Left cardiac atrium (tissue), 4 donors: ENCODE measurements at places on chromosomes 12 and 14.

DNA sequence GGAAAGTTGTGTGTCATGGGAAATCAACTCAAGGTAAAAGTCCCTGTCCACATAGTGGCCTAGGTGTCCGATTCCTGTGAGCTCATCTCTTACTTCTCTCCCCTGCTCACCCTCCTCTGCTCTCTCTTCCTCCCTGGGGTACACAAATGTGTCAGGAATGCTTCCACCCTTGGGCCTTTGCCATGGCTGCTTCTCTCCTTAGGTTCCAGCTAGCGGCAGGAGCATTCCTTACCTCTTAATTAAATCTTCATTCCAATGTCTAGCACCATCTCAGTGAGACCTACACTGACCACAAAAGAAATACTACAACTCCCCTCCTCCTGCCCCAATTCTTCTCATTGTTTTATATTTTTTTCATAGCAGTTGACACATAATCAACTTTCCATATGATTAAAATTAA, 298.6 kb downstream of the PDZRN4 start:
- DNase-seq: no peak

- no peak for DNase-seq
Measured at GRCh38 chr14:22512106-22512814, 76.8 kb downstream of the DAD1 start.

- no peak for DNase-seq
Measured at GRCh38 chr14:94923786-94924185, 153.9 kb upstream of the GSC start.

- DNase-seq: no peak
Measured at GRCh38 chr12:123497065-123497464, 36.5 kb downstream of the RILPL1 start.

DNA sequence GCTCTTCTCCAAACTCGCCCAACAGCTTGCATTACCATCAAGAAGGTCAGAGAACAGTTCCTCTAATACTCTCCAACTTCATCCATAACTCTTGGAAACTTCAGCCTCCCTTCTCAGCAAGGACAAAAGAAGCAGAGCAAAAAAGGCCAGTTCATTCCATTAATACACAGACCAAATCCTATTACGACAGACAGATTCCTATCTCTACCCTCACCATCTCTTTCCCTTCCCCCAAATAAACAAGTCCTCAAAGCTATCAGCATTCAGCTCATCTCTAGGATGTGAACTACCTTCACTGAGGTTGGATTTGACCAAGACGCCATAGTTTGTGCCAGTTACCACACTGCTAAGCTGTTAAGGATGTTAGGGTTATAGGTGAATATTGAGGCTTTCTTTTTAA, 25.2 kb downstream of the SINHCAF start:
- no peak for DNase-seq

DNA sequence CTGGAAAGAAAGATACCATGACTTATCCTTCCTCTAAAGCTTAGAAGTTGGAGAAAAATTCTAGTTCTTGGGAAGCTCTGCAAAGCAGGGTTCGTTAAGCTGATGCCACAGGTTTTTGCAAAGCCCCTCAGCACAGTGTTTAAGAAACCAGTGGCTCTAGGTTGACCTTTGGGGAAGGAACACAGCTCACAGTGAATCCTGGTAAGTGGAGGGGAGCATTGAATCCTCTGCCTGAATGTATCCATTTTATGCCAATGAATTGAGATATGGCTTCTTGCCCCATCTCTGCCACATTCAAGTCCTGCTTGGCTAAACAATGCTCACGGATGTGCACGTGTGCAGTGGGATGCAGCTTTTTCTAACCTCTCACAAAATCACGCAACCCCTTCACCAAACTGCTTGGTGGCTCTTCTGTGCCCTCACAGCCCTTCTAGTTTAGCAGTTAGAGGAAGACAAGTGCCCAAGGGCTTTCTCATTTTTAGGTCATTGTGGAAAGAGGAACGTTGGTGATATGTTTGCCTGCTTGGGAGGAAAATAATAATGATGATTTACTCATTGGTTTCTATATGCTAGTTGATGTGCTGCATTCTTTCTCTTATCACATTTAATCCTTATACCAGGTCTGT, 111.3 kb downstream of the DAD1 start:
- DNase-seq: no peak

GRCh38 chr14:22546722-22547071, 42.3 kb downstream of the DAD1 start:
- DNase-seq: no peak

DNA sequence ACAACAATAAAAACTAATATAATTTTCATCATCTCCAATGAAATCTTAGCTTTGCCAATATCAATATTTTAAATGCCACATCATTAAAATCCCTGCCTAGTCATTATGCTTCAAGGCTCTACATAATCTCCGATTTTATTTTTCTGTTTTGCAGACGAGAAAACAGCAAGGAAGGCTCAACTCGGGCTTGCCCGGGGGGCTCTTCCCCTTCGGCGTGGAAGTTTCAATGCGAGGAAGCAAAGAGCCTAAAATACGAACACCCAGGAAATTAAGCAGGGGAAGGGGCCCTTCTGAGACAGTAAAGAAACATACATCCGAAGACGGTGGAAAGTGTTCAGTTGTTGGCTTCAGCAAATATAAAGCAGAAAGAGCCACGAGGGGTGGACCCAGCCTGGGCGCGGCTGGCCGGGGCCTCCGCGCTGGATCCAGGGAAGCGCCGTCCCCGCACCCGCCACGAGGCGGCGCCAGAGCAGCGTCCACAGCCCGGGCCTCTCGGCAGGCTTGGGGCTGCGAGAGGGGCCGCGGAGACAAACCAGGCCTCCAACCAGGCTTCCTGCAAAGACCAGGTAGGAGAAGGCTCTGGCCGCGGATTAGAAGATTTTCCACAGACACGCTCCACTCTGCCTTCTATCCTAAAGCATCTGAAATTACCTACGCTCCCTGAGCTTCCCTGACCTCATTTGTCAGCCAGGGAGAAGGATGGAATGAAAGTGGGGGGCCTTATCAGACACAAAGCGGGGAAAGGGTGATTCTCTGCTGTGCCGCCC, 77.2 kb downstream of the SERPINA3 start:
- DNase-seq: peak; percentile 56

DNA sequence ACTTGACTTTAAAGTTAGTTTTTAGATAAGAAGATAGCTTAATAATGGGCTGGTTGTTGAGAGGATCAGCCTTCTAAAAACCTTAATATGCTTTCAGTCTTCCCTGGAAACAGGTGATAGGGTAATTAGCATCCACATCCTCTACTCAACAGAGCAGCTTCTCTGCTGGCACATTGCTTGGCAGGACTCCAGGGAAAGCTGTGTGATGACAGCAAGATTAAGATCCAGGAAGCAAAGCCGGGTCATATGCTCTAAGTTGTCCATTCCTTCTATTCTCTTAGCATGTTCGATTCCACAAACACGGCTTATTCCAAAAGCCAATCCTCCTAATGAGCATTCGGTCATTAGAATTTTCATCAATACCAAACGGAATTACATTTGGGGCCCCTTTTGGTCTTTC, 87.0 kb downstream of the HMGA2 start:
- no peak for DNase-seq

DNA sequence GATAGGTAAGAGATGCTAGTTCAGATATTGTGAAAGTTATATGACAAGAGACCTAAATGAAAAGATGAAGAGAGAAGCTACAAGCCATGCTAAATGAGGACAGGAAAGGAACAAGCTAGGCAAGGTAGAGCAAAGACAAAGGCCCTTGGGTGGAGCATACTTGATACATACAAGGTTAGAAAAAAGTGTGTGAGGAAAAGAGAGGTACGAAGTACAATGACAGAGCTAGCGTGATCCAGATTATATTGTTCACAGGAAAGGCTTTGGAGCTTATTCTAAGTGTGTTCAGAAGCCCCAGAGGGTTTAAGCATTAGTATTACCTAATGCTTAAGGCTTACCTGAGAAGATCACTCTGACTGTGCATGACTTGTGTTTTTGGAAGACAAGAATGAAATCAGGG, 75.0 kb downstream of the SLCO1B3 start:
- DNase-seq: no peak

DNA sequence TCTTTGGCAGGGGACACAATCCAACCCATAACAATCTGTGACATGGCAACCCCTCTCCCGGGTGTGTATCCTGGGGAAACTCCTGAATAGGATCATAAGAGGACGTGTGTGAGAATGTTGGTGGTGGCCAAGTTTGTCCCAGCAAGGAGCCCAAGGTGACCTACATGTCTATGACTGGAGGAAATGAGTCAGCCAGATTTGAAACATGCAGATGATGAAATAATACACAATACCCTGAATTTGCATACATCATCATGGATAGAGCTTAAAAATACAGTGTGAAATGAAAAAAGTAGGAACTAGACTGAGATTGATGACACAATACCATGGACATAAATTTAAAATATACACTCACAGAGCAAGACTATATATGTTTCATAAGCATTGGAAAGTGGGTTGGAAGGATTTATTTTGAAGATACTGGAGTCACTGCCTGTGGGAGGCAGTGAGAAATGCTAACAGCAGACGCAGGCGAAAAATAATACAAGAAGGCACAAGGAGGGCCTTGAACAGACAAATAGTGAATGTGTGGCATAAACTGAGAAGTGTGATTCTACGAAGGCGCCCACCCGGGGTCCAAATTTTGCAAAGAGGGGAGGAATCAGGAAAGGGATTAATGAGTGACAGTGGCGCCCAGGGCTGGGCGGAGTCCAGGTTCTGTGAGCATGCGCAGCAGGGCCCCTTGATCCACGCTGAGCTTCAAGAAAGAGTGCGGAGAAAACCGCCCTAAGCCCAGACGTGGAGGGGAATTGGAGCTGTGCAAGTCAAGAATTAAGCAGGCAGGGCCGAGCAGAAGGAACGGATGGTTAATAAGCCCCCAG, 7.0 kb upstream of the MAP1LC3B2 start:
- DNase-seq: no peak

- DNase-seq: no peak
Measured at GRCh38 chr14:82134411-82134810, 600.8 kb upstream of the SEL1L start.

DNA sequence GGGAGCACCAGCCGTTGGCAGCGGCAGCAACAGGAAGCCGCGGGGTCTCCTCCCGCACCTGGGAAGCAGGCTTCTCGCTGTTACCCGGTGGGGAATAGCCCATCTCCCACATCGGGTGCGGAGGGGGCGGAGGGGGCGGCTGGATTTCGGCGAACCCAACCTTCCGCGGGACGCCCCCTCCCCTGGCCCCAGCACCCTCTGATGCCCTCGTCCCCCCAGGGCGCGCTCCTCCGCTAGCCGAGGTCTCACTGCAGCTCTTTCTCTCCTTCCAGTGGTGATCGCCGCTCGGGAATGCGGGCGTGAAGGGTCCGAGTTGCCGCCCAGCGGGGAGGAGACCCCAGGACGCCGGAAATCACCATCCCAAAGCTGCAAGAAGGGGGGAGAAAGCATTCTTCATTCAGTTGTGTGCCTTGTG, 303 bp downstream of the SAMD4A start:
- no peak for DNase-seq

DNA sequence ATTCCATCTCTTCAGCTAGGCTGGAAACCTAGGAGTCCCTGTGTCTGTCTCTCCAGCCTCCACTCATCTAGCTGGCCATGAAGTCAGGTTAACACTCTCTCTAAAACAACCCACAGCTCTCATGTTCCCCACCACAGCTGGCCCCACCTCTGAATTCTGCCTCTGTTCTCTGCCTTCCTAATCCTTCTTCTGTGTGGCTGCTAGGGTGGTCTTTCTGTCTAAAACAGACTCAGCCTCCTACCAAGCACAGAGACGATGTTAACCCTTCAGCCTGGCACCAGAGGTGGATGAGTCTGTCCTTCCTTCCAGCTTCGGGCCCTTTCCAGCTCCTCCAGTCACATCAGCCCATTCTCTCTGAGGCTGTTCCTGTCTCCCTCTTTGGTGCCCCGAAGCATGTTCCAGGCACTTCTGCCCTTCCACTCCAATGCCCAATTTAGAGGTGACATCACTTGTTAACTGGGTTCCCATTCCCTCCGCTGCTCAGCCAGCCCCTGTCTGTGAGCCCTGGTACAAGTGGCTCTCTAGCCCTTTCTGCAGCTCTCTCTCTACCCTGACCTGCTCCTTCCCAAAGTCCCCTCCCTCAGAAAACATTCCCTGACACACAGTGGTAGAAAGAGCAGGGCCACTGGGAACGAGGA, 9.1 kb downstream of the FIGNL2 start:
- no peak for DNase-seq

- DNase-seq: no peak
Measured at GRCh38 chr12:106425061-106425702, 67.6 kb downstream of the POLR3B start.

- no peak for DNase-seq
Measured at GRCh38 chr12:94525951-94526350, 66.3 kb upstream of the CEP83 start.

GRCh38 chr12:75478116-75478794, 2.3 kb upstream of the GLIPR1 start:
- DNase-seq: no peak

- DNase-seq: no peak
Measured at GRCh38 chr12:44184499-44185206, 348.8 kb downstream of the TMEM117 start.

GRCh38 chr14:96926001-96926400, 128.8 kb downstream of the VRK1 start:
- no peak for DNase-seq

DNA sequence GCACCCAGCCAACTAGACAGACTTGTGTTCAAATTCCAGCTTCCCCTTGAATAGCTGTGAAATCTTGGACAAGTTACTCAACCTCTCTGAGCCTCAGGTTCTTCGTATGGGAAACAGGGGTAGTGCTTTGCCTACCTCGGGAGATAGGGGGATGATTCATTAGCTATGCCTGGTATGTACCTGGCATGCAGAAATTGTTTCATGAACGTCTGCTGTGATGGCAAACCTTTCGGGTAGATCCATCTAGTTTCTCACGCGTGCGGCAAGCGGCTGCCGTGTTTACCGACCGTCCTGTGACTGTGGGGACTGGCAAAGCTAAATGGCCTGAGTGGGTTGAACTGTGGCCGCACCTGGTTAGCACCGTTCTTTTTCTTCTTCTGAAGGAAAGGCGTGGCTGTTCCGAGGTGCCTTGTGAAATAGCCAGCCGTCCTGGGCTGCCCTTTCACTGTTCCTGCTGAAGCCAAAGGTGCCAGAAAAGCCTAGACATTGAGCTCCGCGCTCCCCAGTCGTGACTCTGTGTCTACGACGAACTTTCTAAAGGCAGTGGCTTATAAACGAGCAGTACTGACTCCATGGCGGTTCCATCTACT, 40.6 kb upstream of the MED13L start:
- no peak for DNase-seq

GRCh38 chr14:64683264-64683663, 21.0 kb upstream of the PLEKHG3 start:
- no peak for DNase-seq

DNA sequence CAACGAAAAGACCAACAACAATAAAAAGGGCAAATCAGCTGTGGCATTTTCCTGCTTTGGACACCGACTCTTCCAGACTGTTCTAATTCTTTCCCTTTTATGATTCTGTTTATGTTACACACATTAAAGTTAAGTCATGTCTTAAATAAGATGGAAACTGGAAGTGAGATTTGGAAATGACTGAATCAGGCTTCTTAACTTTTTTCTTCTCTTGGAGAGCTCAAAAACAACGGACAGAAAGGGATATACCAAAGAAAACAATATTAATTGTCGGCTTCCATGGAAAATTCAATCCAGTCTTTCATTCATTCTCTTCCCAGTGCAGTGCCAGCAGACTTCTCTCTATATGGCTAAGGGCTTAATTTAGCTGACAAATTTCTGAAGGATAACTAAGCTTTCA, 214.9 kb upstream of the DDHD1 start:
- DNase-seq: no peak

- no peak for DNase-seq
Measured at GRCh38 chr12:46478123-46478522, 105.5 kb upstream of the SLC38A2 start.
